ENCODE measurements at places on chromosomes 7 and 10.

- DNase-seq, result no peak
These were observed 902.8 kb downstream of the LRMDA start for GRCh38 chr10:76334255-76334654.

DNA sequence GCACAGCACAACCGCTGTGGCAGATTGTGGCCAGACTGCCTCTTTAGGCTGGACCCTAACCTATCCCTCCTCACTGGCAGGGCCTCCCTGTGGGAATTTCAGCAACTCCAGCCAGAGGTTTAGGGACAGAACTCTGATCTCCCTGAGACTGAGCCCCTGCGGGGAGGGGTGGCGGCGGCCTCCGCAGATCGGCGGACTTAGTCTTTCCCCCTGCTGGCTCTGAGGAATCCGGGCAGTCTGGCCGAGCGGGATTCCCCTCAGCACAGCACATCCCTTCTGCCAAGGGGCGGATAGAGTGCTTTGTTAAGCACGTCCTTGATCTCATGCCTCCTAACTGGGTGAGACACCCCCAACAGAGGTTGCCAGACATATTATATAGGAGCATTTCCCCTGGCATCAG lies 224.2 kb upstream of the NPY start:
- DNase-seq, result no peak

- no peak for DNase-seq
These were observed at the start of gene TMEM130 for GRCh38 chr7:98869597-98870120. TMEM130 (minus strand) TSS chr7:98870014; CDS start chr7:98869861, 153 bp downstream.

GRCh38 chr10:58384095-58384494 lies 1.1 kb upstream of the TFAM start:
- no peak for DNase-seq

- DNase-seq, result no peak
These were observed 212.7 kb upstream of the IGFBP3 start for GRCh38 chr7:46133751-46134150.

GRCh38 chr10:124262971-124263370 lies 155.8 kb downstream of the OAT start:
- DNase-seq, result no peak

- DNase-seq, result no peak
These were observed 7.6 kb upstream of the CLEC5A start for GRCh38 chr7:141954334-141954733.

All from left lobe of liver (tissue), 2 donors.